Naive B cell (primary cell): ENCODE measurements at places on chromosomes 7 and 10. TPM values are rescaled to one million over a fixed set of nuclear protein-coding genes. Genes with fewer than 3 reads are reported as not detected.

DNA sequence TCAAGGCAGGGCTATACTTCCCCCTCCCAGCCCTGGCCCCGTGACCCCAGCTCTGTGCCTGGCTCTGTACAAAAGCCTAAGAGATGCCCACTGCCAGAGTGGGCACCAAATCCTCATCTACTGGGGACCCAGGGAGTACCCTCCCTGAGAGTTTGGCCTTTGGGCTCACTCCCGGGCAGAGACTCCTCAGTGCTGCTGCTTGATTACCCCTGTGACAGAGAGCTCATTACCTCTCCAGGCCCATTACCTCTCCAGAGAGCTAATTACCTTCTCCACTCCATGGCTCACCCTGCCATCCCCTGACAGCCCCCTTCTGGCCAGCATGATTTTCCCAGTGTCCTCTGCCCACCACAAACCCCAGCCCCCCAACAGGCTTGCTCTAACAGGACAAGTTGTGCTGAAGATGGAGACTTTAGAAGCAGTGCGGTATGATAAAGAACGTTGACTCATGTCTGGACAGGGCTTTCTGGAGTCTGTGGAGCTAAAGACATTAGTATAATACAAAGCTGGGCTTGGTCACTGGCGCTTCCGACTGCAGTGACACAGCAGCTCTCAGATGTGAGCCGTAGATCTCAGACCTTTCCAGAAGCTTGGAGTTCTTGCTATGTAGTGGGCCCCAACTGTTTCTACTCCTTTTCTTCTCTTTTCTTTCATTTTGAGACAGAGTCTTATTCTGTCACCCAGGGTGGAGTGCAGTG, 111.3 kb upstream of the KCTD7 start:
- DNase-seq: no peak

- DNase-seq: no peak
Measured at GRCh38 chr10:12797471-12798262, 203.8 kb downstream of the CCDC3 start.

DNA sequence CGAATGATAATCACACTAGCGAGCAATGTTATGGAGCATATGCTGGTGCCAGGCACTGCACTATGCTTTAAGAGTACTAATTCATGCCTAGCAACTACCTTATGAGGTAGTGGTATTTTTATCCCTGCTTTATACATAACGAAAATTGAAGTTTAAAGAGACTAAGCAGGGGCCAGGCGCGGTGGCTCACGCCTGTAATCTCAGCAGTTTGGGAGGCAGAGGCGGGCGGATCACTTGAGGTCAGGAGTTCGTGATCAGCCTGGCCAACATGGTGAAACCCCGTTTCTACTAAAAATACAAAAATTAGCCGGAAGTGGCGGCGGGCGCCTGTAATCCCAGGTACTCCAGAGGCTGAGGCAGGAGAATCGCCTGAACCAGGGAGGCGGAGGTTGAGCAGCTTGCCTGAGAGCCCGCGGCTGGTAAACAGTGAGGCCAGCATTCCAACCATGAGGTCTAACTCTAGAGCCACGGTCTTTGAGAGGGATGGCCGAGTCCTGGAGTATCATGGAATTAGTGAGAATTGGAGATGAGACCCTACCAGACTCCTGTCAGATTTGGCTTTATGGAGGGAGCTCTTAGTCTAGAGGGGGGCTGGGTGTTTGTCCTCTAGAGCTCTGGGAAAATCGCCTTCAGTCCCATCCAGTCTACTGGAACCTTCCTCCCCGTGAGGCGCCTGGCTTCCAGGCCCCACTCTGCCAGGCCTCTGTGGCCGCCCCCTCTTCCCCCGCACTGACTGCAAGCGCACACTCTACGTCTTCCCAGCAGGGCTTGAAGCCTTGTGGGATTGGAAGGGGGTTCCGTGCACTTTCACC, 11.6 kb downstream of the TLX1 start:
- DNase-seq: no peak

DNA sequence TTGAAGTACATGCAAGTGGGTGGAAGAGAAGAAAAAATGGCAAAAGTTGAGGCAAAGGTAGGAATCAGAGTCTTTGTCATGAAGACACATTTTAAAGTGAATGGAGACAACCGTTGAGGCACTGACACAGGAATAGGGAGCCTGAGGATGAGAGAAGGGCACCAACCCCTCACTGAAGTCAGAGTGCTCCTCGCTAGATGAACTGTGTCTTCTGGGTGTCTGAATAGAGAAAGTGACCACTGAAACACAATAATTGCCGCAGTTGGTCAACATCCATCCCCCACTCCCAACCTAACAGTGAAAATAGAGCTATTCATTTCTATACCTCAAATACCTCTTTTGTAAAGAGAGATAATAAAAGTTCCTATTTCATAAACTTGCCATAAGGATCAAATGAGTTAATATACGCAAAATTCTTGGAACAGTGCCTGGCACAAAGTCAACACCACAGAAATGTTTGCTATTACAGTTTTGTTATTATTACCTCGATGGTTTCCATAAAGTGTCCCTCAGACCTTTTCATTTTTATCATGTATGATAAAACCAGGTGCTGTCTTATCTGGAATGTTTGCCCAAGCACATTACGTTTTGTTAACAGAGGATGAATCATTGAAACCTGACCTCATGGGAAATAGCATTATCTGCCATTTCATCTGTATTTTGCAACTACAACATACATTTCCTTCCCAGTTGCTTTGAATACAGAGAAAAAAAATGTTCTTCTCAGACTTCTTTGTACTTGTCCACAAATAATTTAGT, 61.8 kb upstream of the SP4 start:
- DNase-seq: no peak

GRCh38 chr10:24951201-24952142, 934 bp downstream of the PRTFDC1 start:
- DNase-seq: no peak

DNA sequence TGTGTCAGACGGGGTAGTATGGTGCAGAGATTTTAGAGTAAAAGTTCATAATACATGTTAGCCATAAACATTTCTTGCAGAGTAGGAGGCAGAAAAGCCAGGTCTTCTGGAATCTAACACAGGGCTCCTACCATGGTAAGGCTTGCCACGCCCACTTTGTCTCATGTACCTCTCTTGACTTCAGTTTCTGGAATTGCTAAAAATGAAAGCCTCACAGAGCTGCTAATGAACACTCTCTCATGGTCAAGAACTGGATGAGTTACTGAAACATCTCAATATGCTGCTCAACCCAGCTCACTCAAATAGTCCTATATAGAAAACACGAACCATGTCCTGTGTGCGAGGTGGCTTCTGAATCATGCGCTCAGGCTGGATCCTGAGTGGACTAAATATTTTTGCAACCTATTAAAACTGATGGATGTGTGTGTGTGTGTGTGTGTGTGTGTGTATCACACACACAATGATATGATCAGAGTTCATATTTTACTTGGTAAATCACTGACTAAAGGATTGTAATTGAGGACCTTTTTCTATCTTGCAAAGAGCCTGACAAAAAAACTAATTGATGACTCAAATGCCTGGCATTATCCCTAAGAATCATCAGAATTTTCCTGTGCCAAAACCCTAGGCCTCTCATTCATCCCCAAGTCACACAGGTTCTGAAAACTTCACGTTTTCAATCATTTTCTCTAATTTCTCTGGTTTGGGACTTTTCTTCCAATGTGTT, 1306.6 kb downstream of the XPNPEP1 start:
- DNase-seq: no peak

DNA sequence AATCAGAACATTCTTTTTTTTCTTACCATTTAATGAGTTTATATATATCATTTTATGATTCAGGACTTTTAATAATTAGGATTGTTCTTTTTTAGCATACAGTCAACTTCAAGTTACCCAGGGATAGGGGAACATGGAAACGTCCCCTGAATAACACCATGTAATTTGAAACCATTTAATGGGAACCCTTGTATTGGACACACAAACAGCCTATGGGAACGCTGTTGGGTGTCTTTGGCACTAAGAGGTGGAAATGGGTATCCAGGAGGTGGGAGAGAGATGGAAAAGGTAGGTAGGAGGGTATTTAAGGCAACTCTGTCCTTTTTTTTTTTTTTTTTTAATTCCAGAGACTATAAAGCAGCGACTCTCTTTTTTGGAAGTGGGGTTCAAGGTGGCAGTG, 2.6 kb downstream of the LUC7L2 start:
- no peak for DNase-seq

GRCh38 chr10:79230328-79230830, 116.9 kb upstream of the PPIF start:
- DNase-seq: no peak

GRCh38 chr10:47188156-47188555, 111.8 kb upstream of the GDF10 start:
- no peak for DNase-seq

GRCh38 chr10:129020651-129021330, 446.2 kb upstream of the MGMT start:
- DNase-seq: no peak

DNA sequence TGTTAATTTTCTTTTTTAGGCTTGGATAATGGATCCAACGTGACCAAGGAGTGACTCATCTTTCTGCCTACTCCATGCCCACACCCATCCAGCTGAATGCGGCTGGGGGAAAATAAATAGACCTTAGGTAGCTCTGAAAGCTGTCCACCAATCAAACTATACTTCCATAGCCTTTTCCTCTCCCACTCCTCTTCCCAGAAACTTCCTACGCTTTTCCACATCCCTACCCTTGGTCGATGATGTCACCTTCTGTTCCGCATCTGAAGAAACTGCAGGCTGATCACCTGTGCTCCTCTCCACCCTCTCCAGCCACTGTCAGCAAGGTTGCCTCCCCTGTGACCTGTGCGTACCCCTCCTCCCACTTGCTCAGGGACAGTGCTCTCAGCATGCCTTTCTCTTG, 359.8 kb upstream of the KLF6 start:
- no peak for DNase-seq

DNA sequence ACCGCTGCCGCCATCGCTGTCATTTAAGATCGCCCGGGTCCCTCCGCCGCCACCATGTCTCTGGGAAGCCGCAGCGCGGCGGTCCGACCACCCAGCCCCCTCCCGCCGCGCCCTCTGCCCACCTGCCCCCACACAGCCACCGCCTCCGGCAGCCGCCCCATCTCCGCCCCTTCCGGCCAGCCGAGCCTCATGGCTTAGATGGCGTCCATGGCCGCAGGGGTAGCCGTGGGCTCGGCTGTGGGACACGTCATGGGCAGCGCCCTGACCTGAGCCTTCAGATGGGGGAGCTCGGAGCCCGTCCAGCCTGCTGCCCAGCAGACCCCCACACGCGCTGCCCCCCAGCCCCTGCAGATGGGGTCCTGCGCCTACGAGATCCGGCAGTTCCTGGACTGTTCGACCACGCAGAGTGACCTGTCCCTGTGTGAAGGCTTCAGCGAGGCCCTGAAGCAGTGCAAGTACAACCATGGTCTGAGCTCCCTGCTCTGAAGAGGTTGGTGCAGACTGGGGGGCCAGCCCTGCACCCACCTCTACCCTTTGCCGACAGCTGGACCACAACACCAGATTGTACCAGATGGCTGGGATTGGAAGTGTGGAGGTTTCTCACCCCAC, 38.0 kb upstream of the TARP start:
- DNase-seq: no peak

- DNase-seq: no peak
Measured at GRCh38 chr10:44898665-44899064, 12.5 kb upstream of the TMEM72 start.

DNA sequence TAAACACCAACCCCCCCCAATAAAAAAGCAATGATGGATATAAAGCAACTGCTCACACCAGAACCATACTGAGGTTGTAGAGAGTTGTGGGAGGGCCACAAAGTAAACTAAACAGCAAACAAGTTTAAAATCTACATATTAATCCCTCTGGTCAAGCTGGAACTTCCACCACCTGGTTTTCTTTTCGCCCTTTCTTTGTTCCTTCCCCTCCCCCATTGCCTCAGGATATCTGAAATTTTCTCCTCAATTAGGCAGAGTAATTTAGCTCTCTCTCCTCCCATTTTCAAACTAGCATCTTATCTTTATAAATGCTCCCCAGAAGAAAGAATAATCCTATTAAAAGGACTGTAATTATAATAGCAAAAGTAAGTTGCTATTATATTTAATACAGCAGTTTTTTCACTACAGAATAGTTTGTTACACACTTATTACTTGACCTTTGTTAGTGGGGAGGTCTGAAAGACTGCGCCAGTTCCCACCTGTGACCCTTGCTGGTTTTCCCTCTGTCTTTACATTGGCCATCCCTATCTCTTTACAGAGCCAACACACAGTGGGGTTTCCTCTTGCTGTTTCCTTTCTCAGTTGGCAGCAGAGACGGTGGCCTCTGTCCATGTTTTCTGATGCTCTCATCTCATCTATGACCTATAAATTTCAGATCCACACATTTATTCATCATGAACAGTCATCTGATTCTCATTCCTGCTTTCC, 235.4 kb downstream of the RNLS start:
- DNase-seq: no peak

- no peak for DNase-seq
Measured at GRCh38 chr10:5478694-5479305, 20.6 kb downstream of the CALML5 start.

DNA sequence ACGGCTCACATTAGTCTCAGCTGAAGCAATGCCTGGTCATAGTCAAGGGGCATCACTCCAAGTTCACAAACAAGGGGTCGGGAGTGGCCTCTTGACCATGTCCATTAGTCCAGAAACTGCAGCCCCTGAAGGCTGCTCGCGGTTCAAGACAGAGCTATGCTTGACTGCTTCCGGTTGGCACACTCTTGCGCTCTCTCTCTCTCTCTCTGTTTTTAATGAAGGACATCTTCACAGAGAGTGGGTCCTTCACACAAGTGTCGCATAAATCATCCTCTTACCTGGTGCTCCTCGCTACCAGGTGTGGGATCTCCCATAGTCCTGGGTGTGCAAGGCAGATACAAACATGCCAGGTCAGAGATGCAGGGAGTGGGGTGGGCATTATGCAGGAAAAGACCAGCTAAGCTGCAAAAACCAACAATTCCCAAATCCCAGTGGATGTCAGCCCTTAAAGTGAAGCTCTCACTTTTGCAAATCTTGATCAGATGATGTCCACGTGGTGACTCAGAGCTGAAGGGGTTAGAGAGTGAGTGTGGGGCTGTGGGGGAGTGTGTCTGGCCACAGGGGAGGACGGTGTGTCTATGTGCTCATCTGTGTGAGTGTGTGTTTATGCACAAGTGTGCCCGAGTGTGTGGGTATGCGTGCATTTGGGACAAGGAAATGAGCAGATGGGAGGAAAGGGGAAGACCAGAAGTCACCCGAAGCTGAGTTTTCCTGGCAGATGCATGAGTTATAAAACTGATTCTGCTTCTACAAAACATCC, 83.7 kb upstream of the PPP2R2D start:
- DNase-seq: no peak

GRCh38 chr10:50653142-50653541, 29.4 kb upstream of the SGMS1 start:
- DNase-seq: no peak

GRCh38 chr10:11178606-11179515, 161.2 kb downstream of the CELF2 start:
- peak; percentile 81 for DNase-seq

GRCh38 chr10:60291344-60291930, 98.2 kb downstream of the ANK3 start:
- DNase-seq: no peak

VDAC2 gene
- 212 TPM for polyA plus RNA-seq

TSPAN13 gene
- polyA plus RNA-seq: 264 TPM

TEX47 gene
- polyA plus RNA-seq: not detected

NFKB2 gene
- 34.7 TPM for polyA plus RNA-seq

NME8 gene
- not detected for polyA plus RNA-seq

PRTFDC1 gene
- polyA plus RNA-seq: 0.15 TPM

BAMBI gene
- polyA plus RNA-seq: not detected

NRCAM gene
- polyA plus RNA-seq: 0.47 TPM

NKX1-2 gene
- polyA plus RNA-seq: not detected
